ENCODE measurements at places on chromosomes 6 and 20.

- no peak for DNase-seq
Observed at GRCh38 chr20:6824401-6824800, 56.9 kb downstream of the BMP2 start.

- no peak for DNase-seq
Observed at GRCh38 chr6:164015088-164015484, 600.6 kb downstream of the QKI start.

DNA sequence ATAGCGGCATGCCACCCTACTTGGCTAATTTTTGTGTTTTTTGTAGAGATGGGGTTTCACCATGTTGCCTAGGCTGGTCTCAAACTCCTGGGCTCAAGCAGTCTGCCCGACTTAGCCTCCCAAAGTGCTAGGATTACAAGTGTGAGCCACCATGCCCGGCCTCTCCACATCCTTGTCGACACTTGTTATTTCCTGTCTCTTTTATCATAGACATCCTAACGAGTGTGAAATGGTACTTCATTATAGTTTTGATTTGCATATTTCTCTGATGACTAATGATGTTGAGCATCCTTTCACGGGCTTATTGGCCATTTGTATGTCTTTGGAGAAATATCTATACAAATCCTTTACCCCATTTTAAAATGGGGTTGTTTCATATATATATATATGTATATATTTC lies 39.0 kb upstream of the ASXL1 start:
- DNase-seq: no peak

DNA sequence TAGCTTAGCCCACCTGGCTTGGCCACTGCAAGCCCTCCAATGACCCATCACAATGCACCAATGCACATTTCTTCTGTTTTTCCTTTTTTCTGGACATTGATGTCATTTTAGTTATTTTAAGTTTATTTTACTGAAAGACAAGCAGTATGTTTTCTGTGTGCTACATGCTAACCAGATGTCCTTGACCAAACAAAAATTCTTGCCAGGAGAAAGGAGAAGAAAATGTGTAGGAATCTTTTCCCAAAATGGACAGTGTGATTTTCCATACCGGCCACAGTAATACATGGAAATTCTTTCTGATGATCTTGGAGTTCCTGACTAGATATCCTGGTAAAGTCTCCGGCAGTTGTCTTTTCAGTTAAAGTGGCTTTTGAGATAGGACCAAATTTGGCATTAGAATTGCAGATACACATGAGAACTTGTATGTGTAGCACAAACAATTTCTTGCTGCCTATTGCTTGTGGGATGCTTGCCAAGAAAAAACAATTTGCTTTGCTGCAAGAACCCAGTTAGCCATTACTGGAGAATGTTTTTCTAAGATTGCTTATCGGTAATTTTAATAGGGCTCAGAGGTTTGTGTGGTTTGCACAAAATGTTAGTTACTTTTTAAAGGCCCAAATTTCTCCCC lies 696.5 kb upstream of the CITED2 start:
- no peak for DNase-seq

- no peak for DNase-seq
Observed at GRCh38 chr20:23143986-23144690, 58.0 kb upstream of the CD93 start.

- DNase-seq: no peak
Observed at GRCh38 chr20:18621004-18621403, 33.1 kb downstream of the DTD1 start.

DNA sequence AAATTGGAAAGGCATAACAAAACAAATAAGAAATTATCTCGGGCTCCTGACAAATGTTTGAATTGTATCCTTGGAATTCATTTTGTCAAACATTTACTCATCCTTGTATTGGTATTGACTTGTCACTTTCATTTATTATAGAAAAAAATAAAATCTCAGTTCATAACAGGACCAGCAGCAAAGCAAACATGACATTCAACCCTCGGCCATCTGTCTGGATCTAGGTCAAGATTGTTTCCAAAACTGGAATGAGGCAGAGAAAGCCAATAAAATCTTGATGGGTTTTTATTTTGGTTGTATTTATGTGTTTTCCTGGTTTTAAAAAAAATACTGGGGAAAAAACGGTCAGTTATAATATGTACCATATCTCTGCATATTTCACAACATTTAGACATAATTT lies 42.9 kb upstream of the FABP7 start:
- DNase-seq: no peak

DNA sequence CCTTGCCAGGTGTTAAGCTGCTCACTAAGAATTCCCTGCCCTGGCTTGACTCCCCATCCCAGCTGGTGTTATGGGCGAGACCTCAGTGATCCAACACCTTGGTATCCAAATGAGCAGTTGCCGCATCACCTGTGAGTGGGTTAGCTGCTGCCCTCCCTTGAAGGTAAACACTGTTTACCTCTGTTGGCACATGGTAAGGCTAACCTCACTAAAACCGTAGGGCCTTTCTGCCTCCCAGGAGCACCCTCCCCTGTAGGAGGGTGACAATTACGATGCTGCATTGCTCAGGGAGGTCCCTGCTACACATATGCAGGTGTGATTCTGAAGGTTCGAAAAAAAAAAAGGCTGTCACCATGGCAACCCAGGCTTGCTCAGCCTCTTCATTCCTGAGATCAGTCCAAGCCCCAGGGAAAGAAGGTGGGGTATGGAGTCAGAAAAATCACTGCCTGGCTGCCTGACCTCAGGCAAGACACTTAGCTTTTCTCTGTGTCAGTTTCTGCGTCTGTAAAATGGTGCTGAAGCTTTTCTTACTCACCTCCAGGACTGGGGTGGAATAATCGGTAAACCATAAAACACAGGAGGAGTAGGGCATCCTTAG lies 19.5 kb downstream of the PNPLA1 start:
- no peak for DNase-seq

DNA sequence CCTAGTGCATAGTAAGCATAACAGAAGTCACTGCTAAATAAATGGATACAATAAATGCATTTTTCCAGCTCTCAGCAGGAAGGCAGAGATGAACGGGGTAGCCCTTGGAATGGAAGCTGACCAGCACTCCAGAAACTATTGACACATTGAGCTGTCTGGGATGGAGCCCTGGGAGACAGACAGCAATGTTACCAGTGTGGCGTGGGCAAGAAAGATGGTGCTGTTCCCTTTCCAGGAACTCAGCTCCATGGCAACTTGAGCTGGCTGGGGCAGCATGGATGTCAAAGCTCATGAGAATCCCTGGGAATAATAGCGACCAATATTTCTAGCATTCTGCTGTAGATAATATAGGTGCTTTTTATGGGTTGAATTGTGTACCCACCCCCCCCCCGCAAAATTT lies 104.3 kb upstream of the PTPRT start:
- DNase-seq: no peak
